ENCODE measurements at places on chromosomes 3 and 15. TPM values are rescaled to one million over a fixed set of nuclear protein-coding genes. Genes with fewer than 3 reads are reported as not detected.

The ELL3 gene
- total RNA-seq, result 2.2 TPM

The RTP3 gene
- not detected for total RNA-seq

The SCAMP5 gene
- total RNA-seq, result 0.45 TPM

The FGF7 gene
- total RNA-seq, result 9.2 TPM

The ACOX2 gene
- total RNA-seq, result 6.4 TPM

The CHRNA3 gene
- total RNA-seq, result not detected

The CTXN2 gene
- total RNA-seq, result not detected

The FOXL2 gene
- under 0.01 TPM for total RNA-seq

The USF3 gene
- 4.3 TPM for total RNA-seq

The WNT7A gene
- not detected for total RNA-seq

The CKMT1A gene
- total RNA-seq, result not detected

The TMEM266 gene
- under 0.01 TPM for total RNA-seq

The PXYLP1 gene
- 5.5 TPM for total RNA-seq

The EFCAB12 gene
- 0.15 TPM for total RNA-seq

The GPR171 gene
- total RNA-seq, result not detected

The MNS1 gene
- 3.4 TPM for total RNA-seq

The TMEM40 gene
- total RNA-seq, result not detected

The FBXL22 gene
- total RNA-seq, result 0.15 TPM

The TRANK1 gene
- total RNA-seq, result 3.4 TPM

The TOP2B gene
- 43.9 TPM for total RNA-seq

The SLC51B gene
- not detected for total RNA-seq

The DUT gene
- 107 TPM for total RNA-seq

The CD200R1 gene
- total RNA-seq, result not detected

The LTK gene
- 0.50 TPM for total RNA-seq

The PP2D1 gene
- not detected for total RNA-seq

The MAGEL2 gene
- total RNA-seq, result 0.84 TPM

The MEX3B gene
- total RNA-seq, result 7.9 TPM

The AADACL2 gene
- total RNA-seq, result not detected

The LRRN1 gene
- 0.17 TPM for total RNA-seq

The SMAD6 gene
- 7.1 TPM for total RNA-seq

The CLDN11 gene
- total RNA-seq, result 272 TPM

The PAK6 gene
- total RNA-seq, result 3.5 TPM

The PAQR9 gene
- not detected for total RNA-seq

The PLA2G4E gene
- not detected for total RNA-seq

The GPR156 gene
- 0.45 TPM for total RNA-seq

The SLC33A1 gene
- total RNA-seq, result 19.6 TPM

The ZNF710 gene
- 10.1 TPM for total RNA-seq

The CATSPER2 gene
- 0.15 TPM for total RNA-seq

The SCAANT1 gene
- total RNA-seq, result not detected

The GABRR3 gene
- total RNA-seq, result not detected

The ATP8B4 gene
- total RNA-seq, result 0.34 TPM

The FANCD2OS gene
- total RNA-seq, result not detected

The SAMMSON gene
- total RNA-seq, result not detected

The BNC1 gene
- 7.1 TPM for total RNA-seq

The RTP1 gene
- total RNA-seq, result not detected

The BFSP2 gene
- not detected for total RNA-seq

The NGLY1 gene
- 15.5 TPM for total RNA-seq

The MOBP gene
- total RNA-seq, result not detected

The CFAP91 gene
- 0.50 TPM for total RNA-seq

The SLC2A2 gene
- total RNA-seq, result not detected

The ZMAT3 gene
- 5.0 TPM for total RNA-seq

All from bronchus fibroblast of lung (primary cell).